ENCODE measurements at places on chromosomes 16 and 17. TPM values are rescaled to one million over a fixed set of nuclear protein-coding genes. Genes with fewer than 3 reads are reported as not detected.

Gene SEZ6L2
- total RNA-seq: 2.1 TPM

Gene VPS9D1
- 8.1 TPM for total RNA-seq

Gene SNX20
- not detected for total RNA-seq

Gene HBA1
- not detected for total RNA-seq

Gene IL34
- total RNA-seq: 2.0 TPM

Gene PPP1R1B
- total RNA-seq: not detected

Gene PRAC1
- not detected for total RNA-seq

Gene SLC13A5
- not detected for total RNA-seq

Gene SRSF1
- total RNA-seq: 437 TPM

Gene KRT40
- total RNA-seq: not detected

Gene SPN
- not detected for total RNA-seq

Gene ATAD5
- 5.8 TPM for total RNA-seq

Gene CACNG4
- total RNA-seq: not detected

Gene SLFN5
- 139 TPM for total RNA-seq

Gene PLLP
- 0.12 TPM for total RNA-seq
